ENCODE measurements at places on chromosomes 3 and 15. TPM values are rescaled to one million over a fixed set of nuclear protein-coding genes. Genes with fewer than 3 reads are reported as not detected.

DNA sequence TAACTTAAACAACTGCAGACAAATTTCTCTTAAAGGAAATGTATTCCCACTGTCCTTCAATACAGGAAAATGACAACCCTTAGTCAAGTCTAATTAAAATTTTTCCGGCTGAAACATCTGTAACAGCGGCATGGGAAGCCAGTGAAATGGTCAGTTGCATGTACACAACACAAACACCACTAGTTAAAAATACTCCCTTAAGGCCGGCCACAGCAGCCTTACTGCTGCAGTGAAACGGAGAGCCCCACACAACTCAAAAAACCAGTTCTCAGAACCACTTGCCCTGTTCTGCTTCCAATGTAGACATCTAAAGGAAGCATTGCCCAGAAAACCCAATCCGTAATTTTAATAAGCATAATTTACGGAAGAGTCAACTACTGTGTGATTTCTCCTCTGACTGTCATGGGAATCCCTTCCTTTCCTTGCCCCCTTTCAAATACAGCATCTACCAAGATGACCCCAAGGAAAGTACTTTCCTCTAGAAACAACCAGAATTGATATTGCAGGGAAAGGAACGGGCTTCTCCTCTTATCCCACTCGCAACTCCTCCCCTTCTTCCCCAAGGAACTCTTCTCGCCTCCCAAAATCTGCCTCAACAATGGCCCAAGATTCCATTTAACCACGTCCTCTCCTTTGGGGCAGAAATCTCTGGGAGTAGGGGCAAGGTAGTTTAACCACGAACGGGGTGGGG is 1.6 kb downstream of the FBN1 start:
- no peaks in the 10 kb centered on the region for H3K4me1 ChIP-seq
- H3K36me3 ChIP-seq, result no peaks in the 10 kb centered on the region
- H3K27me3 ChIP-seq, result peaks cover 2% of the 10 kb centered on the region

DNA sequence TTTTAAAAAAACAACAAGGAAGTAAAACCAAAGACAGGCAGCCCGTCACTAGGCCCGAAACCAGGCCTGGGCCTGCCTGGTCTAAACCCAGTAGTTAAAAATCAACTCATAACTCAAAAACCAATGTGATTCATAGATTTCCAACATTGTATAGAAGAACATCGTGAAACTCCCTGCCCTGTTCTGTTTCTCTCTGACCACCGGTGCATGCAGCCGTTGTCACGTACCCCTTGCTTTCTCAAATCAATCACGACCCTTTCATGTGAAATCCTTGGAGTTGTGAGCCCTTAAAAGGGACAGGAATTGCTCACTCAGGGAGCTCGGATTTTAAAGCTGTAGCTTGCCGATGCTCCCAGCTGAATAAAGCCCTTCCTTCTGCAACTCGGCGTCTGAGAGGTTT is 89.5 kb downstream of the DCLK3 start:
- H3K36me3 ChIP-seq, result no peaks in the 10 kb centered on the region
- H3K27me3 ChIP-seq, result no peaks in the 10 kb centered on the region
- no peaks in the 10 kb centered on the region for H3K4me1 ChIP-seq
- no peak overlapping the region for H3K4me3 ChIP-seq
- no peak for DNase-seq

GRCh38 chr3:152298393-152299248 is 29.9 kb downstream of the MBNL1 start:
- no peaks in the 10 kb centered on the region for H3K27me3 ChIP-seq
- peaks cover 78% of the 10 kb centered on the region for H3K4me1 ChIP-seq
- peak; percentile 97 for DNase-seq
- H3K4me3 ChIP-seq, result peak overlapping the region; percentile 70
- H3K36me3 ChIP-seq, result 0 out of 3 replicates have a peak, but pooled peaks cover 3% of the 10 kb centered on the region

DNA sequence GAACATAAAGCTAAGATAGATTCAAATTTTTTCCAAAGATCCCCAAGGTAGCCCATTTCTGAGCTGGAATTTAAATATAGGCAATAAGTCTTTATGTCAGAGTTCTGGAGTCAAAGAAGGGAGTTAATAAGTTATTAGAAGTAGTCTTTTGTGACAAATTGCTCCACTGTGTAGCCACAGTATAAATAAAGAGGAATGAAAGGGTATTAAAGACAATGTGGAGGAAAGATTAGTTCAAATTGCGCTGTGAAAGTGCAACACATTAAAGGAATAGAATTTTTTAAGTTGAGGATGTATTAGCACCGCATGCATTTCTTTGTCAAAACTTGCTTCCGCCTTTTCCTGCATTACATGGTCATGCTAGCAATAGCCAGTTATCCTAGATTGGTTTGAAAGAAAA is 666.6 kb upstream of the CCDC54 start:
- H3K4me1 ChIP-seq, result no peaks in the 10 kb centered on the region
- no peak overlapping the region for H3K27ac ChIP-seq
- no peak for DNase-seq

- DNase-seq, result no peak
- H3K27ac ChIP-seq, result no peak overlapping the region
- no peak overlapping the region for H3K4me3 ChIP-seq
- no peaks in the 10 kb centered on the region for H3K4me1 ChIP-seq
- H3K36me3 ChIP-seq, result peaks cover 12% of the 10 kb centered on the region
Observed at GRCh38 chr3:149197669-149198068, 24.0 kb downstream of the CP start.

GRCh38 chr3:65112751-65113300 is 425.0 kb upstream of the ADAMTS9 start:
- no peaks in the 10 kb centered on the region for H3K36me3 ChIP-seq
- H3K27ac ChIP-seq, result no peak overlapping the region
- no peaks in the 10 kb centered on the region for H3K27me3 ChIP-seq
- DNase-seq, result no peak

DNA sequence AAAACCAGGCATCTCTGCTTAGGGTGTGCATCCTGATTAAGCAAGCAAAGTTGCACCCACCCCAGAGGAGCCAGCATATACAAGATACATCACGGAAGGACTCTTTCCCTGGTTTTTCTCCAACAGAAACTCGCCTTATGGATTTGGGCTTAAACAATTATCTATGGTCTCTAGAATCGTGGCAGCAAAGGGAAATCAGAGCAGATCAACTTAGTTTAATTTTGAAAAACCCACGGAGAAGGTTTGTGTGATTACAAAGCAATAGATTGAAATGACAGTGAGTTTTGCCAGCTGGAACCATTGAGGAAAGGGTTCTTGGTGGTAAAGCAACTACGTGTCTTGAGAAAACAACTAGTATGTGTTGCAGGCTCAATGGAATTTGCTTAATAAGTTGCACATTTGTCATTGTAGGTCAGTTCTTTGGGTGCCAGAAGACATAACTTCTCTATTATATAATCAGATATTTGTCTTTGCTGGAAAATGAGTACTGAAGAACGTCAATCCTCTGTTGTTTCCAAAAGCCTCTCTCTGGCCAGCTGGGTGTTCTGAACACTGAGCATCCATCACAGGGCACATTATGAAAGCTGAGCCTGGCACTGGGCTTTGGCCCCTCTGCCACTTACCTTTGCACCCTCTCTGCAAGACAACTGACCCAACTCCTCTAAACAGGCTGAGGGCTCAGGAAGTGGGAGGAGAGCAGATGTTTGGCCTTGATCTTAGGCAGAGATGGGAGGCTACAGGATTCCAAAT is 75.7 kb upstream of the FBN1 start:
- no peaks in the 10 kb centered on the region for H3K27me3 ChIP-seq
- no peak overlapping the region for H3K27ac ChIP-seq
- H3K4me1 ChIP-seq, result peaks cover 12% of the 10 kb centered on the region
- DNase-seq, result no peak

DNA sequence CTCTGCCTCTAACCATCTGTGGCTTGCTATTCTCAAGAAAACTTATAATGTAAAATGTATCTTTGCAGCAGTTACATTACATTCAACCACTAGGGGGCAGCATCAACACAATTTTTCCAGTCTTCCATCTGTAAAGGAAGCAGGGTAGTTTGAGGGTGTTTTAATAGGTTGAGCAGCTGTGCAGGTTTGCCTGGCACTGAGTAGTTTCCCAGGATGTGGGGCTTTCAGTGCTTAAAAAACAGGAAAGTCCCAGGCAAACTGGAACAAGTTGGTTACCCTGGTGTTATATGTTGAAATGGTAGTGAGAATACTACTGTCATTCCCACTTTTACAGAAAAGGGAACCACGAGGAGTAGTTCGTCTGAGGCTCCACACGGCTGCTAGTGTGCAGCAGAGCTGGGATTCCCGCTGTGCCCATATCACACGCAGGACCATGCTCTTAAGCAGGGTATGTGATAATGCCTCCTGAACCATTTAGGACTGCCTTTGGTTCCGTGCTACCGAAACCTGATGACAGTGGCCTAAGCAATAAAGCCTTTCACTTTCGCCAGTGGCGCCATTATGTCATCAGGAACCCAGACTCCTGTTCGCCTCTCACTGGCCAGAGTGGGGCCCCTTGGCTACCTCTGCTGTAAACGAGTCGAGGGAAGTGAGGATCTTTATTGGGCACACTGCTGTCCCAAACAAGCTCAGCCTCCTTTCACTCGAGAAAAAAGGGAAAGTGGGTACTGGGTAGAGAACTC is 64.7 kb upstream of the ZBTB38 start:
- no peaks in the 10 kb centered on the region for H3K27me3 ChIP-seq
- H3K36me3 ChIP-seq, result no peaks in the 10 kb centered on the region
- DNase-seq, result peak; percentile 64
- peaks cover 6% of the 10 kb centered on the region for H3K4me1 ChIP-seq
- no peak overlapping the region for H3K27ac ChIP-seq

DNA sequence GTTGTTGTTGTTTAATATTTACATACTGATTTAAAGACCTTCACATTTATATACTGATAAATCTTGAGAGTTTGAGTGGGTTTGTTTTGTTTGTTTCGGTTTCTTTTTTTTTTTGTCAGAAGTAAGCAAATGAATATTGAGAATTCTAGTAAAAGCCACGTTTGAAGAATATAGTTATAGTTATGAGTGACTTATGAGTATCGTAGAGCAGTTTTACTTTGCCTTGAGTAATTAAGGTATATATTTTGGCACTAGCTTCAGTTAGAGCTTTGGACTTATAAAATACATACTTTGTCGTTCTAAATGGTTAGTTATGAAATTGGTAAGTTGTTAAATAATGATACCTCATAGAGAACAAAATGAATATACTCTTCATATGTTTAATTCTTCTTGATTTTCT is 27.8 kb downstream of the ATP1B3 start:
- no peak overlapping the region for H3K4me3 ChIP-seq
- H3K36me3 ChIP-seq, result peaks cover 36% of the 10 kb centered on the region
- DNase-seq, result no peak

DNA sequence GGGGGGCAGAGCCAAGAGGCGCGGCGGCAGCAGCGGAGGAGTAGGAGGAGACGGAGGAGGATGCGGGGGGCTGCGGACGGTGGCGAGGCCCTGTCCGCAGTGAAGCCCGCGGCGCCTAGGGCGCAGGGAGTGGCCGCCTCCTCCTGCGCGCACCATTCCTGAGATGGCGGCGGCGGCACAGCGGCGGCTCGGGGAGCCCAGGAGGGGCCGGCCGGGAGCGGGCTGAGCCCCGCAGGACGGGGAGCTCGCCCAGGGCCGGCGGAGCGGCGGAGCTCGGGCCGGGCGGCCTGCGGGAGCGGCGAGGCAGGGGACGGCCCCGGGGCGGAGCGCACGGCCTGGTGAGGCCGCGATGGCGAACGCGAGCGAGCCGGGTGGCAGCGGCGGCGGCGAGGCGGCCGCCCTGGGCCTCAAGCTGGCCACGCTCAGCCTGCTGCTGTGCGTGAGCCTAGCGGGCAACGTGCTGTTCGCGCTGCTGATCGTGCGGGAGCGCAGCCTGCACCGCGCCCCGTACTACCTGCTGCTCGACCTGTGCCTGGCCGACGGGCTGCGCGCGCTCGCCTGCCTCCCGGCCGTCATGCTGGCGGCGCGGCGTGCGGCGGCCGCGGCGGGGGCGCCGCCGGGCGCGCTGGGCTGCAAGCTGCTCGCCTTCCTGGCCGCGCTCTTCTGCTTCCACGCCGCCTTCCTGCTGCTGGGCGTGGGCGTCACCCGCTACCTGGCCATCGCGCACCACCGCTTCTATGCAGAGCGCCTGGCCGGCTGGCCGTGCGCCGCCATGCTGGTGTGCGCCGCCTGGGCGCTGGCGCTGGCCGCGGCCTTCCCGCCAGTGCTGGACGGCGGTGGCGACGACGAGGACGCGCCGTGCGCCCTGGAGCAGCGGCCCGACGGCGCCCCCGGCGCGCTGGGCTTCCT is at the start of gene GPR27:
TSS of gene GPR27 (plus strand) at position 155 of the 909 bp plus-strand sequence. CDS start at position 350, 195 bp downstream.
- DNase-seq, result no peak
- H3K4me3 ChIP-seq, result no peak within 1 kb of the TSS
- H3K4me1 ChIP-seq, result no peaks in the 10 kb centered on the region
- H3K27ac ChIP-seq, result no peak within 1 kb of the TSS
- no peaks in the 10 kb centered on the region for H3K36me3 ChIP-seq

DNA sequence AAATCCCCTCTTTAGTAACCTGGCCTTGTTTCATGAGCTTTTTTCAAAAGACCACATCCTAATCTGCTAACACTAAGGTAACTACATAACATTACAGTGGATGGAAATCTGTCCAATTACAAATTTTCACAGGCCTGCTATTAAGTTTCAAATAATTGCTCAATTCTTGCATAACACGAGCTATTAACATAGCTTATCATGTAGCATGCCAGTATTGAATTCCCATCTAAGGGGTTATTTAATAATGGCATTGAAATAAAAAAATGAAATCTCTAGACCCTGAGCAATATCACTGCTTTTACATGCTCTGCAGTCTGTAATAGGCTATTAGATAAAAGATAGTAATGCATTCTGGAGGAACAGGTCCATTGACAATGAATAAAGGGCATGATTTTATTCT is 748.3 kb upstream of the NECTIN3 start:
- no peaks in the 10 kb centered on the region for H3K36me3 ChIP-seq
- no peak overlapping the region for H3K27ac ChIP-seq
- no peaks in the 10 kb centered on the region for H3K27me3 ChIP-seq
- H3K4me1 ChIP-seq, result no peaks in the 10 kb centered on the region

- H3K4me3 ChIP-seq, result no peak overlapping the region
- DNase-seq, result no peak
- no peak overlapping the region for H3K27ac ChIP-seq
- no peaks in the 10 kb centered on the region for H3K36me3 ChIP-seq
- H3K4me1 ChIP-seq, result no peaks in the 10 kb centered on the region
Observed at GRCh38 chr15:79136434-79137046, 46.0 kb upstream of the RASGRF1 start.

- H3K36me3 ChIP-seq, result no peaks in the 10 kb centered on the region
- H3K27ac ChIP-seq, result no peak overlapping the region
- H3K27me3 ChIP-seq, result peaks cover 59% of the 10 kb centered on the region
- peak overlapping the region; percentile 11 for H3K4me3 ChIP-seq
- DNase-seq, result peak; percentile 94
Observed at GRCh38 chr15:100715571-100716455, 113.4 kb downstream of the ASB7 start.

- H3K4me3 ChIP-seq, result no peak overlapping the region
- no peak overlapping the region for H3K27ac ChIP-seq
- no peaks in the 10 kb centered on the region for H3K36me3 ChIP-seq
- DNase-seq, result no peak
Observed at GRCh38 chr3:117102426-117102825, 392.8 kb downstream of the TUSC7 start.

GRCh38 chr3:18440066-18440722 is 15.1 kb upstream of the SATB1 start:
- no peaks in the 10 kb centered on the region for H3K36me3 ChIP-seq
- DNase-seq, result no peak
- H3K27me3 ChIP-seq, result peaks cover 5% of the 10 kb centered on the region
- H3K27ac ChIP-seq, result no peak overlapping the region

- no peak overlapping the region for H3K27ac ChIP-seq
- 0 out of 2 replicates have a peak, but pooled peaks cover 5% of the 10 kb centered on the region for H3K4me1 ChIP-seq
- no peaks in the 10 kb centered on the region for H3K36me3 ChIP-seq
- DNase-seq, result no peak
Observed at GRCh38 chr3:195570344-195570743, 13.4 kb downstream of the APOD start.

Gene WWTR1
- total RNA-seq, result 19.7 TPM

Gene DCLK3
- not detected for total RNA-seq

Gene FAM107A
- not detected for total RNA-seq

Gene ZFYVE19
- total RNA-seq, result 19.2 TPM

Gene SMCO1
- total RNA-seq, result not detected

Gene CELSR3
- total RNA-seq, result 3.2 TPM

All from HepG2 (cell line).